ENCODE measurements at places on chromosomes 1 and 21.
A peak's percentile ranks its signal among the peaks of the same experiment; 100 is the strongest.

GRCh38 chr1:40396420-40396819, 22.9 kb downstream of the SMAP2 start:
- DNase-seq, result no peak

DNA sequence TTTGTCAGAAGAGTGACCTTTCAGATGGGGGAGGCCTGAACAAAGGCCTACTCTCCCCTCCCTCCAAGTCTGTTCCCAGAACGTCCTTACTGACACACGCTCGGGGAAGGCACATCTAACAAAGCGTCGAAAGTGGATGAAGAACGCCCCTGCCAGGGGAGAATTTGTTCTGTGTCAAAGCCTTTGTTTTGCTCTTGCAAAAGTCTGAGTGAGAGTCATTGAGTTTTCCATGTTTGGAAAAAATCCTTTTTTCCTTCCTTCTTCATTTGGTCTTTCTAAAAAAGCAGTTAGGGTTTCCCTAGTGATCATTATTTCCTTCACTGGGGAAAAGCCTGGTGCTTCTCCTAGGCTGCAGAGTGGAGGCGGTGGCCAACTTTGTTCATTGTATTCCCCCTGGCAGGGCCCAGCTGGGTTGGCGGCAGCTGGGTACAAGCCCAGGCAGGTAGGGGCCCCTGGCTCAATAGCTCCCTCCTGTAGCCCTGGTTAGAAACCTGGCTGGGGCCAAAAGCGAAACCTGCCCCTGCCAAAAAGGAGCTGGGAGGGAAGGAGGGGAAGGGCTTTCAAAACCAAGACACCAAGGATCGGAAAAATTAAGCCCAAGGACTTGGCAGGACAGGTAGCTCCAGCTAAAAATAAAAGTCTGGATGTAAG, 81.1 kb downstream of the ITPKB start:
- peak; percentile 97 for DNase-seq

DNA sequence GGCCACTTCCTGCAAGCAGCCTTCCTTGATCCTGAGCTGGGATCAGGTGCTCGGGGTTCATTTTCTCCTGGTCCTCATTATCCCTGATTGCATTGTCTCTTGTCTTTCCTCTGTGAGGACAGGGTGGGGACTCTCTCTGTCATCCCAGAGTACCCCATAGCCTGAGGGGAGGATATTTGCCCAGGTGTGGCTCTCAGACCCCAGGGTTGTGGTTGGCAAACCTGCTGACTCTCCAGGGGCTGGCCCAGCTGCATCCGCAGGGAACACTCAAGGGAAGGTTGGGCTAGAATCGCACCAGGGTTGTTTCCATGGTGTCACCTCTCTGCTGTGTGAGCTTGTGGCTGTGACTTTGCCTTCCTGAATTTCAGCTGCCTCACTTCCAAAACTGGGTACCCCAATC, 276.8 kb upstream of the C1orf174 start:
- no peak for DNase-seq

DNA sequence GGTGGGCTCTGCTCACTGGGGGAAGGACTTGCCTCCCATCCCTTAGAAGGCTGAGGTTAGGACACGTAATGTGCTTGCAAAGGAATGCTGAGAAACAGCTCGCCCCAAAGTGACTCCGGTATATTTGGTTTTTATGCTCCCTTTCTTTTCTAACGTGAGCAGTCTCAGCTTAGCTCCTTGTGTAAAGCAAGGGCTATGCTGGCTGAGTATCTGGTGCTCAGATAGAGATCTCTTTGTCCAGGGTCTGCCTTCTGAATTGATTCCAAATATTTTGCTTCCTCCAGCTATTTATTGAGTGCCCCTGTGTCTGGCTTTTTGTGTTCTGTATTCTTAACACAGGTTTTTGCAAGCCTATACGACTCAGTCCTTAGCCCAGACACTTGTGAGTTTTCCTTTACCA, 94.5 kb upstream of the ARTN start:
- DNase-seq, result no peak

- DNase-seq, result no peak
Observed at GRCh38 chr1:162406811-162407210, 5.1 kb downstream of the SH2D1B start.

DNA sequence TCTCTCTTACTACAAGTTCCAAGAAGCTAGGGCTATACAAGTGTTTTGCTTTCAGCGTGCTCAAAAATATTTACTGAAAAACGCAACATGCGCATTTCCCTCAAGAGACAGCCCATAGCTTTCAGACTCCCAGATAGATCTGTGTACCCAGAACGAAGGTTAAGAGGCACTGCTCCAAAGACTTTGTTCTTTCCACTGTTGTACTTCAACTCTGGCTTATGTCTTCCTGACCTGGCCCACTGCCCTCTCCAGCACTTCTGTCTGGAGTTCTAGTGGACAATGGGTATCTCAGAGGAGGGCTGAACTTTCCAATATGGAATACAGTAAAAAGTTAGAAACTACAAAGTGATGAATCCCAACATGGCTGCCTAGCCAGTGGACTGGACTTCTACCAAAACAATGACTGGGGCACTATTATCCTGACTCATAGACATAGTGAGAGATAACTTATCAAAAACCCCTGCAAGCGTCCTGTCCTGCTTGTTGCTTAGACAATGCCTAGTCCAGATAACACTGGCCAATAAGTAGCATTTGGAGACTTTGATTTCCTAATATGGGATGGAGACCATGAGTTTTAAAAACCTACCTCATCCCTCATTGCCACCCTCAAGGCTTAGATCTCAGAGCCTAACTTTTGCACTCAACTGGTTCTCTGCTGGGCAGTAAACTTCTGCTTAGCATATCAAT, 8.8 kb upstream of the ADAR start:
- no peak for DNase-seq

DNA sequence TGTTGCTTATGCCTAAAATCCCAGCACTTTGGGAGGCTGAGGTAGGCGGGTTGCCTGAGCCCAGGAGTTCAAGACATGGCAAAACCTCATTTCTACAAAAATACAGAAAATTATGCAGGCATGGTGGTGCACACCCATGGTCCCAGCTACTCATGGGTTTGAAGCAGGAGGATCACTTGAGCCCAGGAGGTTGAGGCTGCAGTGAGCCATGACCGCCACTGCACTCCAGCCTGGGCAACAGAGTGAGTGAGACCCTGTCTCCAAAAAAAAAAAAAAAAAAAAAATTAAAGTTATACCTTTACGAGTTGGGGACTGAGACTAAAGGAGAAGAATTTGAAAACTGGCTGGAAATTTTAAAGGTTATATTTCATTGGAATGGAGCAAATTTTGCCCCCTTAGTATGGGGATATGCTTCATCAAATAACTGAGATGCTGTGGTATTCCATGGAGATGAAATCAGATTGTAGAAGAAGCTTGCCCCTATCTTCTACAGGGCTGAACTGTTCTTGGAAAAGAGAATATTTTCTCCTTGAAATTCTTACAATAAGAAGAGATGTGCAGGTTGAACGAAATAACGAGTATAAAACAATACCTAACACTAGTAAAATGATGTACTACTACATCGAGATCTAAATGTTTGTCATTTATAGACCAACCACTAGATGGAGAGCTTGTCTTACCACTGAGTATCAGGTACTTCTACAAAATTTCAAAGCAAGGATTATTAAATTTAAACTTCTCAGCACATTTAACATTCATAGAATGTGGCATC, 34.9 kb upstream of the SCYL3 start:
- peak; percentile 63 for DNase-seq
